CD4-positive, alpha-beta T cell treated with Interleukin-12 subunit alpha and Interleukin-12 subunit beta, for 1 hour (primary cell): ENCODE measurements at places on chromosomes 4 and X.

DNA sequence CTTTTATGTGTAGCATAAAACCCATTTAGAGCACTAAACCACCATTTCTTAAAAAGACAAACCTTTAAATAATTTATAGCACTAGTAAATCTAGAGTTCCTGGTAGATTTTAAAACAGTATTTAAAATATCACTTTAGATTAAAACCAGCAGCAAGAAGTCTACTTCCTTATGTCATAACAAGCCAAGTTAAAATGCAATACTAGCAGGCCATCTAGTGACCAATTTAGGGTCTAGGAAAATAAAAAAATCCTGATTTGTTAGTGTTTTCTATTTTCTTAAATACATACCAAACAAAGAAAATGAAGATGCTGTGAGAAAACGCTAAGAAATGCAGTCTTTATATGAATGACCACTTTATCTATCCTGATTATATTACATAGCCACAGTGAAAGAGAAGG, 53.9 kb downstream of the PAPSS1 start:
- DNase-seq = no peak

DNA sequence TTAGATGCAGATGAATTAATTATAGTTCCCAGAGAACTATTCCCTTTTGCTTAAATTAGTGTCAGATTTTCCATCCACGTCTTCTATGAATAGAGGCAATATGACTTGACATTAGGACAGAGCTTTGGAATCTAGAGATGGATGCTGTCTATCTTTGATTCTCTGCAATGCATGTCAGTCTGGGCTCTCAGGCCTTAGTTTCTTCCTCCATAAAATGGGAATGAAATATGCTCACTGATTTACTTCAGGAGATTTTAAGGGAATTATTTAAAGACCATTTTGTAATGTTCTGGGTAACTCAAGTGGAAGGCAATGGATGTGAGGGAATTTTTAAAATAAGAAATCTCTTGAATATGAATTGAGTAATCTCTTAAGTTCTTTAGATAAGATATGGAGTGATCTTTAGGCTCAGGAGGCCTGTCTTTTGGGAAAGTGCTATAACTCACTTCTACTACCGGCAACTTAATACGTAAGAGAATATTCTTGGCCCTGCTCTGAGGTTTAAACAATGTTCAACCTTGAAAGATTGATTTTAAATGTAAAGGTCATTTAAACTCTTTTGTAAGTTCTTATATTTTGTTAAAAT, 29.0 kb downstream of the MGST2 start:
- DNase-seq = no peak

GRCh38 chr4:108097990-108098553, 70.7 kb downstream of the LEF1 start:
- no peak for DNase-seq

GRCh38 chr4:160406263-160406825, 1303.5 kb downstream of the RAPGEF2 start:
- DNase-seq = no peak

DNA sequence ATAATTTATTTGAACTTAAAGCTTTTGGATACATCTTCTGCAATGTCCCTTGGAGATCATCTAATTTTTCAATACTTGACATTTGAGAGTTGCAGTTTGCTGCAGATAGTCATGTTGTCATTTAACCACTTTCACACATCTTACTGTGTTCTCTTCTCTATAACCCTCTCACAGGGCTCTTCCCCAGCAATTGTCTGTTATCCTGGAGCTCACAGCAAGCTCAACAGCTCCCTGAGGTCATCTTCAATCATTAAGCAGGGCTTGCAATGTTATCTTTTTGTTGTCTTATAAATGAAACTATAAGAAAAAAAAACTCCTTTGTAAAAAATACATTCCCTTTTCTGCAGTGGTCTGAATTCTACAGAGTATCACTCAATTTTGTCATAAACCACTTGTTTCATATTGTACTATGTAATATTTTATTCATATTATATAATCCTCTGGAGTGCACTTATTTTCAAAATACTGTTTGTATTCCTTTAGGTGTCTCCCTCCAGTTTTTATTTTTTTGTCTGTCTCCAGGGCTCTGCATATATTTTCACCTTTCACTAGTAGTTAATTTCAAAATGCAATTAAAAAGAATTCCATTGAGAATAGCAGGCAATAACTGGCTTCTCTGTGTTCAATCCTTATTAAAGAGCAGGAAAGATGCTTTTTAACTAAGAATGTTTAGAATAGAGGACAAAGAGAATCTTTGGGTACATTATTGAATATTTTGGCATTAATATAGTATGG, 106.3 kb upstream of the ARSJ start:
- no peak for DNase-seq

- no peak for DNase-seq
These were observed 51.4 kb downstream of the SGMS2 start for GRCh38 chr4:107876099-107876498.

DNA sequence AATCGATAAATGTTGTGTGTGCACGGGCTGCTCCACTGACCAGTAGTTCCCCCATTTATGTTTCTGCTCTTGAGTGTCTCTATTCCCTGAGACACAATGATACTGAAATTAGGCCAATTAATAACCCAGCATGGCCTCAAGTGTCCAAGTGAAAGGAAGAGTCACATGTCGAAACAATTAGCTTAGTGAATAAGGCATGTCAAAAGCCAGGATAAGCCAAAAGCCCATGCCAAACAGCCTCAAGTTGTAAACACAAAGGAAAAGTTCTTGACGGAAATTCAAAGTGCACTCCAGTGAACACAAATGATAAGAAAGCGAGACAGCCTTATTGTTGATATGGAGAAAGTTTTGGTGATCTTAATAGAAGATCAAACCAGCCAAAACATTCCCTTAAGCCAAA, 167.1 kb upstream of the C1QTNF7 start:
- no peak for DNase-seq

GRCh38 chr4:111234939-111235338, 612.1 kb upstream of the PITX2 start:
- DNase-seq = no peak

DNA sequence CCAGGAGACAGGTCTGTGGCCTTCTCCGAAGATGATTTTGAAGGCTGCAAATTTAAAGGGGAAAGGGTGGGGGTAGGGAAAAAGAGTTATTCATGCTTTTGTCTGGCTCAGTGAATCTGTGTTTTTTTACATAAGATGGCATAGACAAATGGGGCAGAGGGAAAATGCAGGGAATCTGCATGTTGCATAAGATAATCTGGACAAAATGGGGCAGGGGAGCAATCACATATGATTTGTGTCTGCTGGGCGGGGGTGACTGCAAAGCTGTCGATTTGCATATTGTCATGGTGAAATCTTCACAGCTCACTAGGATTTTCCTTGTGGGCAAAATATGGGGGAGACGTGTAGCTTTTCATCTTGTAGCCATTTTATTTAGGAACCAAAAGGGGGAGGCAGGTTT, 29.4 kb upstream of the GYG2 start:
- no peak for DNase-seq

DNA sequence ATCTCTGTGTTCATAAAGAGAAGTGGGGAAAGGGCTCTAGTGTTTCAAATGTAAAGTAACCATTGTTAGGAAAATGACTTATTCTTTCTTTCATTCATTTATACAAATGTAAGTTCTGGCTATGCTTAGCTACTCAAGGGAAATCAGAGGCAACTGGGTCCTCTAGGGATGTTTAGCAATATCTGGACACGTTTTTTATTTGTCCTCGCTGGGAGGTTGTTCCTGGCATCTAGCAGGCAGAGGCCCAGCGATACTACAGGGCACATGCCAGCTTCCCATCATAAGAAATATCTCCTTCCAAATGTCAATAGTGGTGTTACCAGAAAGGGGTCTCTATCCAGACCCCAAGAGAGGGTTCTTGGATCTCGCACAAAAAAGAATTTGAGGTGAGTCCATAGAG, 150.0 kb downstream of the VCX3A start:
- DNase-seq = no peak

DNA sequence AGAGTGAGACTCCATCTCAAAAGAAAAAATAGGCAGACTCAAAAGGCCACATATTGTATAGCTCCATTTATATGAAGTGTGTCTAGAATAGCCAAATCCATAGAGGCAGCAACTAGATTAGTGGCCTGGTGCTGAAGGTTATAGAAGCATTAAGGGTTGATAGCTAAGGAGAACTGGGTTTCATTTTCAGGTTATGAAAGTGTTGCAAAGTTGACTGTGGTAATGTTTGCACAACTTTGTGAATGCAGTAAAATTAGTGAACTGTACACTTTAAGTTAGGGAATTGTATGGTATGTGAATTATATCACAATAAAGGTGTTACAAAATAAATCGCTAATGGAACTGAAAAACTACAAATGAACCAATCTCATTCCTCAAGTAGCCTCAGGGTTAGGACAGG, 28.3 kb downstream of the TXLNG start:
- DNase-seq = no peak

- DNase-seq = no peak
These were observed 166.4 kb upstream of the PPARGC1A start for GRCh38 chr4:24056289-24056688.

GRCh38 chrX:136353526-136354093, 52.8 kb downstream of the ADGRG4 start:
- DNase-seq = no peak

- DNase-seq = no peak
These were observed 181.0 kb downstream of the LDB2 start for GRCh38 chr4:16717266-16717970.
